ENCODE measurements at places on chromosomes 12 and 14.

DNA sequence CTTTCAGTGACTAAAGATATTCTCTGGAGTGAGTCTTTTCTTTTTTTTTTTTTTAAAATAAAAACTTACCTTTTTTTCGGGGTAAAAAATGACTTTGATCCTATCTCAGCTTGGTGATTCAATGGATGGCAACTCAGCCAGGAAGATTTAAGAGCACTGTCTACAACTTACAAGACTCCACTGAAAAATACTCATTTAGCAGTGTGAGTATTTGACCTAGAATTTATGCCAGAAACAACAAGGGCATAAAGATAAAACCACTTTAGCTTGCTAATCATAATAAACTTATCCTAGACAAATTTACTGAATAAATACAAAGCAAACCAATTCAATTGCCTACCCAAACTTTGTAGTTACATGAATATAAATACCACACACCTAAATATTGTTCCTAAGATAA lies 446.6 kb downstream of the RPS29 start:
- no peak for DNase-seq

DNA sequence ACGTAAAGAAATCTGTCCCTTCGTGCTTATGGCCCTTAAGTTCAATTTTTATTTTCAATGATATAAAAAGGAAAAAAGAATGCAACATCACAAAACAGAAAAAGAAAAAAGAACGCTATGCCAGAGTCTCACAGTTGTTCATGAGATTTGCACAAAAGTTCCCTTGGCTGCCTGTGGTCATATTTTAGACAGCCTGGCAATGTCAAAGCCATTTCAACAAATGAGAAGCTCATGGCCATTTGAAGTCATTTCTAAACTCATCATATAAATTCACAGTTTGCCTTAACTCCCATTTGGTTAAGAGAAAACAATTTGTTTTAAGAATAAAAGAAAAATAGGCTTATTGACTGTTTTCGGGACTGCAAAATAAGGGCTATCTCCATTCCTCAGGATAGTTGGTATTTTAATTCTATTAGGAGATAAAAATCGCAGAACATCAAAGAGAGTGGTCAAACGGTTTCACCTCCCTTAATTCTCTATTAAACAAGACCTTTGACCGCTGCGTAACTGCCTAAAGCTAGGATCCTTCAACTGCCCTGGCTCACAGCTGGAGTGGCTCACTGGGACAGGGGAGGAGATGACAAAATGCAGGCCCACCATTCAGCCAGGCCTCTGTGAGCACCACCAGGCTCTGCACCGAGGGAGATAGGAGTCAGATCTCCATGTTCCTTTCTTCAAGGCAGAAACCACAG lies 119.2 kb upstream of the DAAM1 start:
- DNase-seq: no peak

GRCh38 chr12:10073261-10073660 lies 25.5 kb downstream of the CLEC1A start:
- no peak for DNase-seq

- no peak for DNase-seq
These were observed 110.1 kb downstream of the SAMD4A start for GRCh38 chr14:54676812-54677708.

DNA sequence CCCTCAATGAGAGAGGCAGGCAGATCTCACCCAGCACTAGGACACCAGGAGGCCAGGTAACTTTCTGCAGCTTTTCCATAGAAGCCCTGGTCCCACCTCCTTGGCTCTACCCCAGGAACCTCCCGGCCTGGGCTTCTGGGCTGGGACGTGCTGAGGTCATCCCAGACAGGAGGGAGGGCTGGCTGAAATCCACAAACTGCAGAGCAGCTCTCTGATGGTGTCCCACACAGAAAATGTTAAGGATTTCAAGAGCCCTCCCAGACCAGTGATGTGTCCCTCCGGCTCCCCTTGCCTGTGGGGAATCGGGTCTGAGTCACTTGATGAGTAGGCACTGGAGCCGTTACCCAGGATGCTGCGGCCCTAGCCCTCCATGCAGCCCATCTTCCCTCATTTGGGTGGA lies 124.1 kb downstream of the ESRRB start:
- no peak for DNase-seq

- no peak for DNase-seq
These were observed 123.3 kb downstream of the CEP83 start for GRCh38 chr12:94336211-94336925.

DNA sequence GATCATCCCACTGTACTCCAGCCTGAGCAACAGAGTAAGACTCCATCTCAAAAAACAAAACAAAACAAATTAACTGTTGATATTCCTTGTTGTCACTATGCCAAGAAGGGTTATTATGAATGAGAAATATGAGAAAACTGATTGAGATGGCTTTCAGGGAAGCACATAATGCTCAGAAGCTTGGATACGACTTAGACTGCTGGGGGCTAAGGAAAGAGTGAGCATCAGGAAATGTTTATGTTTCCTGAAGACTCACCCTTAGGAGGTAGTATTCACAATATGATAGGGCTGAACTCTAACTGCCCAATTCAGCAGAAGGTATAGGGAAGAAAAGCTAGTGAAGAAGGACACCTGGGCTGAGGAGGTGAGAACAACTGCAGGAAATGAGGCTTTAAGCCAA lies 6.3 kb downstream of the STYK1 start:
- no peak for DNase-seq

DNA sequence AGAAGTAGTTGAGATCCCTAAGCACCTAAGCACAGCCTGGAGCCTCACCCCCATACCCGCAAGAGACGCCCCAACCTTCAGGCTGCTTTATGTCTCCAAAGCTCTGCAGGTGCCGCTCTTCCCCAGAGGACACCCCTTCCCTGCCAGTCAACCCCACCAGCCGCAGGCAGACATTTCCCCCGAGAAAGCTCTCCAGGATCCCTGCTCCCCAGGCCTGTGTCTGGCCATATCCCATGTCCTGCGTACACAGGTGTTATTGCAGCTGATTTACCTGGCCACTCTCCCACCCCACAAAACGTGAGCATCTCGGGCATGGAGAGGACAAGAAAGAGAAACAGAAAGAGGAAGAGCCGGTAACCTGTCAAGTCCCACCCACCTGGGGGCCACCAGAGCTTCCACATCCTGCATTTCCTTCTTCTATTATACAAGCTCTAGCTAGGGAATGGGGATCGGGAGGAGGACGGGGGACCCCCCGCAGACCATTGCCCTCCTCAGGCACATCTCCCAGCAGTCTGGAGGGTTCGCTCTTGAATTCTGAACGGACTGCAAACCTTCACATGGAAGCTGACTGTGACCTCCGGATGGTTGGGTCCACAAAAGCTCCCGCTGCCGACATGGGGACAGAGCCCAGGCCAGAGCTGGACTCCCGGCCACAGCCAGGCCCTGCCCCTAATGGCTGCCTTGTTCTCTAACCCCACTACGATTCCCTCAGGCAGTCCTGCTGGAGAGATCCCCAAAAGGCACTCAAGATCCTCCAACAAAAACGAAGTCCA lies 17.6 kb downstream of the CCDC88C start:
- DNase-seq: peak; percentile 48

- no peak for DNase-seq
These were observed 51.4 kb upstream of the OAS1 start for GRCh38 chr12:112855375-112855774.

- DNase-seq: no peak
These were observed 38.7 kb downstream of the TTC8 start for GRCh38 chr14:88863167-88863566.

DNA sequence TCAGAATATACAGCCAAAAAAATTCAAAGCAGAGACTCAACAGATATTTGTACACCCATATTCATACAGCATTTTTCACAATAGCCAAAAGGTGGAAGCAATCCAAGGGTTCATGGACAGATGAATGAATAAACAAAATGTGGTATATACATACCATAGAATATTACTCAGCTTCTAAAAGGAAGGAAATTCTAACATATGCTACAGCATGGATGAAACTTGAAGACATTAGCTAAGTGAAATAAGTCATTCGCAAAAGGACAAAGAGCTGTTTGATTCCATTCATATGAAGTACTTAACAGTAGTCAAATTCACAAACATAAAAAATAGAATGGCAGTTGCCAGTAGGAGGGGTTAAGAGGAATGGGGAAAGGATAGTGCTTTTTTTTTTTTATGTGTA lies 91.8 kb upstream of the ARID2 start:
- no peak for DNase-seq

DNA sequence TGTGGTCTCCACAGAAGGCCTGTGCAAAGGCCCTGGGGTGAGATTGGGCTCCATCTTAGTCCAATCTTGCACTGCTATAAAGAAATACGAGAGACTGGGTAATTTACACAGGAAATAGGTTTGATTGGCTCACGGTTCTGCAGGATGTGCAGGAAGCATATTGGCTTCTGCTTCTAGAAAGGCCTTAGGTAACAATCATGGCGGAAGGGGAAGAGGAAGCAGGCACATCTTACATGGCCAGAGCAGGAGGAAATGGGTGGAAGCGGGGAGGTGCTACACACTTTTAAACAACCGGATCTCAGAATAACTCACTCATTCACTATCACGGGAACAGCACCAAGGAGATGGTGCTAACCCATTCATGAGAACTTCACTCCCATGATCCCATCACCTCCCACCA lies 55.4 kb downstream of the FAR2 start:
- no peak for DNase-seq

GRCh38 chr12:25914551-25914950 lies 43.9 kb upstream of the RASSF8 start:
- DNase-seq: no peak

- no peak for DNase-seq
These were observed 11.5 kb upstream of the TBPL2 start for GRCh38 chr14:55451950-55452349.

DNA sequence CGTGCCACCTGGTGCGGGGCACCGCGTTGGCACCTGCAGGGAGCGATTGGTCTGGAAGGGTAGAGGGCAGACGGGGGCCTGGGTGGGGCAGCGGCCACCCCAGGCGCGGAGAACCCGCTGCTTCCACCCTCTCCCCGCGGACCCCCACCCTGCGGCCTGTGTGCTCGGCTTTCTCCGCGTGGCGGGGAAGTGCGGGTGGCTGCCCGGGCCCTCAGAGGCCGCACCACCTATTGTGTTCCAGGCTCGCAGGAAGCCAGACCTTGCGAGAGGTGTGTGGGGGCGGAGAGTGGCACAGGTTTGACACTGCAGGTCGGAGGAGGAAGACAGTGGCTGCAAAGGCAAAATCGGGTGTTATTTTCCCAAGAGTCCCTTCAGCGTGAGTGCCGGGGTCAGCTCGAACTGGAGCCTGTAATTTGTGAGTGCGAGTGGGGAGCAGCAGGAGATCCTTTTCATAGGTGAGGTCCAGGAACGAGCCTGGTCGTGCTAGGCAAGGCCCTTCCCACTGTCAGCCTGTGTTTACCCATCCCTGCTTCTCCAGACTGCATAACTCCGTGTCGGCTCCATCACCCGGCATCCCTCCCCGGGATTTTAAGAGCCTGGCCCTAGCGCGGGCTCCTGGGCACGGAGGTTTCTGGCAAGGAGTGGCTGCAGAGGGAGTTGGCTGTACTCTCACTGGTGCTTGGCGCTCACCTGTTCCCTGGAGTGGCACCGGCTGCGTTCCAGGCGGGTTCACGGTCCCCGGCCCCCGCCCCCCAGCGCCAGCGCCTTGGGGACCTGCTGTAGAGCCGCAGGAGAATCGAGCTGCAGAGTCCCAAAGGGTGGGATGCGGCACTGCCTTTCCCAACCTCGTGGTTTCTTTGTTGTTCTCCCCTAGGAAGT lies 935 bp downstream of the TBC1D30 start:
- peak; percentile 35 for DNase-seq

DNA sequence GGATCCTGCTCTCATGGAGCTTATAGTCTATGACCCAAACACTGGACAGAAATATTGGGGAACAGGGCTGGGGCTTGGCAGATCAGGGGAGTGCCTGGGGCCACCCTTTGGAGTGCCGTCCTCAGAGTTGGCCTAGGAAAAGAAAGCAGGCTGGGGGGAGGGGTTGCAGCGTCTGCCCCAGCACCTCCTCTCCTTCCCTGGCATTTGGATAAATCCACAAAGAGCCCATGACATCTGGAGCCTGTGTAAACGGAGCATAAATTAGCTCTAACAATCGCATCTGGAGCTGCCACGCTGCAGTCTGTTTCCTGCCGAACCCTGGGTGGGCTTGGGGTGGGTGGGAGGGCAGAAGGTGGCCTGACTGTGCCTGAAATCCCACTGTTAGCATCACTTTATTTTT lies 63.8 kb downstream of the MVK start:
- DNase-seq: no peak

DNA sequence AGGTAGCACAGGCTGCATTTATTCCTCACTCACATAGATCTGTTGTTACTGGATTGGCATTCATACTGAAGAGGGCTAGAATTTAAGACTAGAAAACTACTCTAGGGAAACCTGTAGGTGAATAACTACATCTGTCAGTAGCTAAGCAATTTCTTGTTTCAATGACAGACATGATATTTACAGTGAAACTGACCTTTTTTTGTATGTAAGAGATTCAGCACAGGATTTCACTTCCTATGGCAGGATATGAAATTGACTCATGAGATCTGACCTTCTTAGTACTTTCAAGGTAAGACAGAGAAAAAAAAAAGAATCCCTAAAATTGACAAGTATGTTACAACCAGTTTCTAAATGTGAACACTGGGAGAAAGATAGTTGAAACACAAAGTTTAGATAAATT lies 189.8 kb upstream of the SLC16A7 start:
- no peak for DNase-seq

DNA sequence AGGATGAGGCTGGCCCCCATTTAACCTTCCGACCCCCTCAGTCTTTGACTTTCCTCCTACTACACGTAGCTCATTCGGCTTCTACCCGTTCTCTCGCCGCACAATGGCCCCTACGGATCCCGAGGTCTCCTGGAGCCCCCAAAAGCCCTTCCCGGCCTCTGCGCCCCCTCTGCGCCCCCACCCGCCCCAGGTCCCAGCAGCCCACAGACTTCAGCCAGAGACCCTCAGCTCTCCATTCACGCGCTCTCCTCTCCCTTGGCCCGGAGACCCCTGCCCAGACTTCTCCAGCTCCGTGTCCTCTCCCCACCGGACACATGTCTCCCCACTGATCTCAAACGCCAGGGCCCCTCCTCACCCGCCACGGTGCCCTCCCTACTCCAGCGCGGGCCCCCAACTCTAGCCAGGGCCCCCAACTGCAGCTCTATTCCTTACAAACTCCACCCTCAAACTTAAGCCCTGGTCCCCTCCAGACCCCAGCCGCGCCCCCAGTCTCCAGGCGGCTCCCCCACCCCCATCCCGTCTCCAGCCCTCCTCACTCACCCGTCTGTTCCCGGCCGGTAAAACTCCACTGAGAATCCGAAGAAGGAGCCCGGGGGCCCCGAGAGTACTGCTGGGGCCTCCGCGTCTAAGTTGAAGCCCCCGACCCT lies 502 bp downstream of the ITGA5 start:
- DNase-seq: no peak

- DNase-seq: peak; percentile 12
These were observed 162.8 kb downstream of the SNAPC1 start for GRCh38 chr14:61925043-61925442.

GRCh38 chr14:102633906-102634595 lies 41.6 kb downstream of the RCOR1 start:
- peak; percentile 29 for DNase-seq

DNA sequence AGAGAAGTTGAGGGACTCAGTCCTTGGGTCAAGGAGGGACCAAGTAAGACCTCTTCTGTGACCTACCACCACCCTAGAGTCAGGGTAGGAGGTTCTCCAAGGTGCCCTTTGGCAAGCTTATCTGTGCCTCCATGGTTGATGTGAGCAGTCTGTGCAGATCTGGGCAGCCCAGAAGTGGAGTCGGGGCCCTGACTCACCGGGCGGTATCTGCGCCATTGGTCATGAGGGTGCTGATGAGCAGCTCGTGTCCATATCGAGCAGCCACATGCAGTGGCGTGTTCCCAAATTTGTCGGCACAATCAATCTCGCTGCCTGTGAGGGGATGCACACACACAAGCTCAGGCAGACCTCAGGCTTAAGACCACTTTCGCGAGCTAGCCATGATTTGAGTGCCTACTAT lies 5.1 kb downstream of the ANKRD52 start:
- no peak for DNase-seq

- DNase-seq: no peak
These were observed 106.8 kb downstream of the LGR5 start for GRCh38 chr12:71546322-71546861.
